ENCODE measurements at places on chromosomes 3 and 15.

DNA sequence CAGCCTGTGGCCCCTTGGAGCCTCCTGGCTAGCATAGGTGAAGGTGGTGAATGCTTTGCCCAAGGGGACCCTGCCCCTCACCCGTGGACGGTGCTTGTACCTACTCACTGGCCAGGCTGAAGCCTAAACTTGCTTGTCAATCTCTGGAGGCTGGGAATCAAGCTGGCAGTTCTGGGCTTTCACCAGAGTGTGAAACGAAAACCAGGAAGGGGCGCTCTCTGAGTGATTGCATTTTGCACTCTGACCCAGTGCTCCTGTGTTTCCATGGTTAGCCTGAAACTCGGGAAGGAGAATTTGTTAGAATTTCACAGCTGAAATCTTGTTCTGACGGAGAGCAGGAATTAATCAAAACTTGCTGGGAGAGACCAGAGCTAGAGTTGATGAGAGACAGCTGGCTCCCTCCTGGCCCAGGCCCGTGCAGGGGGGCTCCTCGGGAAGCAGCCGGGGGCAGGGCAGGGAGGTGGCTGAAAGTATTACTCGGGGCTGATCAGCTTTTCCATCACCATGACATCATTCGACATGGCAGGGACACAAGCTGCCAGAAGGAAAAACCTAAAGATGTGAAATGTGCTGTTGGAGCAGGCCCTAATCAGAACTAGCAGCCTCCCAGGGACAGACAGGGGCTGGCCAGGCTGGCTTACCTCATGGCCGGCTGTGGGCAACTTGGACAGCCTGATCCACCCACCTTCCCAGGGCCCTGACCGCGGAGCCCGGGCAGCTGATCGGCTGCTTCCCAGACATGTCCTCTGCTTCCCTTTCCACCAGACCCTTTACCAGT lies 323.6 kb upstream of the CTDSPL start:
- H3K36me3 ChIP-seq: no peaks in the 10 kb centered on the region
- H3K27ac ChIP-seq: no peak overlapping the region
- no peak overlapping the region for H3K4me3 ChIP-seq
- H3K4me1 ChIP-seq: peaks cover 8% of the 10 kb centered on the region
- no peak for DNase-seq

GRCh38 chr3:123821920-123822319 lies 62.2 kb downstream of the MYLK start:
- no peak overlapping the region for H3K4me3 ChIP-seq
- H3K27ac ChIP-seq: no peak overlapping the region
- H3K4me1 ChIP-seq: peaks cover 15% of the 10 kb centered on the region
- H3K27me3 ChIP-seq: no peaks in the 10 kb centered on the region

- no peak for DNase-seq
- H3K27ac ChIP-seq: no peak overlapping the region
- peaks cover 13% of the 10 kb centered on the region for H3K4me1 ChIP-seq
- H3K27me3 ChIP-seq: no peaks in the 10 kb centered on the region
- H3K4me3 ChIP-seq: no peak overlapping the region
Observed at GRCh38 chr3:69774029-69774428, 34.8 kb downstream of the MITF start.

GRCh38 chr15:48458876-48459275 lies 127.6 kb downstream of the DUT start:
- H3K4me3 ChIP-seq: no peak overlapping the region
- DNase-seq: no peak
- no peaks in the 10 kb centered on the region for H3K36me3 ChIP-seq
- no peaks in the 10 kb centered on the region for H3K4me1 ChIP-seq
- H3K27ac ChIP-seq: no peak overlapping the region
- no peaks in the 10 kb centered on the region for H3K27me3 ChIP-seq

- no peak overlapping the region for H3K4me3 ChIP-seq
- H3K4me1 ChIP-seq: peaks cover 64% of the 10 kb centered on the region
- peaks cover 69% of the 10 kb centered on the region for H3K36me3 ChIP-seq
- H3K27me3 ChIP-seq: no peaks in the 10 kb centered on the region
Observed at GRCh38 chr15:88900309-88900981, 5.1 kb upstream of the HAPLN3 start.
